AG09319 (cell line): ENCODE measurements at places on chromosomes 7 and 10.

DNA sequence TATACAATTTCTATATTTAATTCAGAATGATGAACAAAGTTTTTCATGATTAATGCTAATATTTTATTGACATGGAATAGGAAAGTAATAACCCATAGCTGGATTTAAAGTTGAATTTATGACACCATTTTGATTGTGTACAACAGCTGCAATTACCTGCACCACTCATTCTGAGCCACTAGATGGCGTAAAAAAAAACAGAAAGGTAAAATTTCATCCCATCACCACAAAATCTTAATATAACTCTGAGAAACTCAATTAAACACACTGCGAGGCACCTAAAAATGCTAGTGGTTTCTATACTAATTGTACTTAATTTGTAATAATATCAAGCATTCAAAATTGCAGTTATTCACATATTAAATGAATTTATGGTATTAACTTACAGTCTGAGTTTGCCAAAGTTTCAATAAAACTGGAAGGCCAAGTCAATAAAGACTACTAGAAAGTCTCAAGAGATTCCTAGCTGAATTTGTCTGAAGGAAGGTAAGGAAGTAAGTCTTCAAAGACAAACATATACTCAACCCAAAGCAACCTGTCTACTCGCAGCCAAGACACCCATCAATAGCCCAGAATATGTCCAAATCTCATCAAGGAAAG is 182.5 kb downstream of the SKAP2 start:
- DNase-seq, result no peak

GRCh38 chr10:112218960-112219359 is 35.4 kb upstream of the GPAM start:
- DNase-seq, result no peak

- DNase-seq, result no peak
Measured at GRCh38 chr10:73901261-73901660, 9.7 kb upstream of the PLAU start.

GRCh38 chr10:126402721-126403695 is 14.7 kb upstream of the ADAM12 start:
- no peak for DNase-seq

- DNase-seq, result no peak
Measured at GRCh38 chr7:64879086-64879730, 23.9 kb upstream of the ZNF273 start.

- DNase-seq, result no peak
Measured at GRCh38 chr10:113305871-113306270, 247.0 kb upstream of the HABP2 start.

DNA sequence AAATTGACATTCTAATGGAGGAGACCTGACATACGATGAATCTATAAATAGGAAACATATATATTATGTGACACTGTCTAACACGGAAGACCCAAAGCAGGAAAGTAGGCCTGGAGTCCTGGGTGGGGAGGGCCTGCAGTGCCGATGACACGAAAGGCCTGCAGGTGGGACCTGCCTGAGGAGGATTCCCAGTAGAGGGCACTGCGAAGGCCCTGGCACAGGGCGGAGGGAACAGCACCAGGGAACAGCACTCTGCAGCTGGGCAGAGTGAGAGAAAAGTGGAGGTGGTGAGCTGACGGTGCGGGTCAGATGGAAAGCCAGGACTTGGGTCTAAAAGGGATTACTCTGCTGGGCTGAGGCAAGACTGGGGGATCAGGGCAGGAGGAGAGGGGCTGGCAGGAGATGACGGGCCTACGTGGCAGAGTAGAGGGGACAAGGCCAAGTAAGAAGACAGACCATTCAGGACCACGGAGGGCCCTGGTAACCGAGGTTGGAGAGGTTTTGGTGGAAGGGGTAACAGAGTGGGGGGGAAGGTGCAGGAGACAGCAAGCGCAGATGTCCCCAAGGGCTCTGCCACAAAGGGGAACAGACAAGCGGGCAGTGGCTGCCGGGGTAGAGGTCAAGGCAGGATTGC is 8.1 kb downstream of the ZNF746 start:
- no peak for DNase-seq

- no peak for DNase-seq
Measured at GRCh38 chr7:128358233-128358632, 3.3 kb downstream of the PRRT4 start.

- peak; percentile 49 for DNase-seq
Measured at GRCh38 chr7:55065511-55066229, 46.9 kb downstream of the EGFR start.

DNA sequence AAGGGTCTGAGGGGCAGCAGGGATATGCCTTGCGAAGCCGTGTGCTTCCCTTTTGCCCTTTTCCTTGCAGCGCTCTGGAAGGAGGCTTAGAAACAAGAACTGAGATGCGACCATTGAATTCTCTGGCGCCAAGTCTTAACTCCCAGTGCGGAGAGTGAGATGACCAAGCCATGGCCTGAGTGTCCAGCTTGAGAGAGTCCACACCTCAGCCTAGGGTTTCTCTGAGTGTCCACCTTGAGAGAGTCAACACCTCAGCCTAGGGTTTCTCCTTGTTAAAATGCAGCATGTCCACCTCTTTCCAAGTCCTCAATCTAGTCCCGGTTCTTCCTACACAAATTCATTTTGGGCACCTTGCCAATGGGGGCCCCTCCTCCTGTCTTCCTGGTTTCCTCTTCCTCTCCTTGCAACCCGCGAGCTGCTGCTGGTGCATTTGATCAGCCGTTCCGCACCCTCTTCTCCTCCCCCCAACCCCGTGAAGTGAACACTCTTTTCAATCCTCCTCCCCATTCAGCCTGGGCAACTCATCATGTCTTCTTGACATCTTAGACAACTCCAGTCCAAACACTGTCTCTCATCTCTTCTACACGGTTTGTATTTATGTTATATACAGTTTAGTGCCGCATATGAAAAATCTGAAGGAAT is 178.2 kb upstream of the PITRM1 start:
- DNase-seq, result no peak

GRCh38 chr10:33136271-33136670 is 178.2 kb upstream of the ITGB1 start:
- DNase-seq, result peak; percentile 53

- no peak for DNase-seq
Measured at GRCh38 chr7:26787701-26788100, 76.7 kb downstream of the SKAP2 start.

GRCh38 chr7:16698200-16698905 is 52.4 kb downstream of the BZW2 start:
- DNase-seq, result no peak
